ENCODE measurements at places on chromosomes 5 and 9. TPM values are rescaled to one million over a fixed set of nuclear protein-coding genes. Genes with fewer than 3 reads are reported as not detected.

Gene SGCD
- total RNA-seq, result 0.28 TPM

- DNase-seq, result peak; percentile 28
Observed at GRCh38 chr5:172531704-172532026, 77.3 kb upstream of the SH3PXD2B start.

GRCh38 chr5:1380910-1381309 is 36.0 kb upstream of the CLPTM1L start:
- DNase-seq, result no peak

GRCh38 chr9:19087106-19088000 is 15.4 kb downstream of the HAUS6 start:
- DNase-seq, result no peak

- no peak for DNase-seq
Observed at GRCh38 chr5:146703899-146704298, 174.7 kb downstream of the PPP2R2B start.

- no peak for DNase-seq
Observed at GRCh38 chr5:54383941-54384340, 71.6 kb upstream of the HSPB3 start.

- no peak for DNase-seq
Observed at GRCh38 chr9:128771094-128771721, 519 bp downstream of the ZER1 start.

DNA sequence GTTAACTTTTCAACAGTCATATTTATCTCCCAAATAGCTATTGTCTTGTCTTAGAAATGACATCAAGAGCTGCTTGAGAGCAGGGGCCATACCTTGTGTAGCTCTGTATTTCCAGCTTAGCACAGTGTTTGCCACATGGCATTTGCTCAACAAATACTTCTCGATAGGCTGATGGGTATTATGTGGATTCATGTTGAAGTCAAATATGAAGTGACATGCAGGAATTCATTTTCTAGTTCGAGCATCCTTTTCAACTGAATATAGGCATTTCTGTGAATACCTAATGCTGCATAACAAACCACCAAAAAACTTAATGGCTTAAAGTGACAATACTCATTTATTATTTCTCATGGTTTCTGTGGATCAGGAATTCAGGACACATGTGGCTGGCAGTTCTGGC is 125.6 kb downstream of the TLE1 start:
- DNase-seq, result no peak

DNA sequence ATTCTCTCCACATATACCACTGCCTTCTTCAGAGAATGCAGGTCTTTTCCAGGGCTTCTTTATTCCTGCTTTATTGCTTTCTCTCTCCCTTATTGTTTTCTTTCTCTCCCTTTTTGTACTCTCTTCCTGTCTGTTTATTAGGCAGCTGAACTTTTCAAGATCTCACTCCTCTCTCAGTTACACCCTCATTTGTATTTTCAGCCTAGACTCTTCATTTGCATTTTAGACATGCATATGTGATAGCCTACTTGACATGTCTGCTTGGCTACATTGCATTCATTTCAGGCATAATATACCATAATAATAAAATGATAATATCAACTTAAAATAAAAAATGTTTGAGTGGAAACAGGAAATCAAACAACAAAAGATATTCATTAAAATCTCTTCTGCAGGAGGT is 377.9 kb upstream of the TNC start:
- DNase-seq, result no peak

DNA sequence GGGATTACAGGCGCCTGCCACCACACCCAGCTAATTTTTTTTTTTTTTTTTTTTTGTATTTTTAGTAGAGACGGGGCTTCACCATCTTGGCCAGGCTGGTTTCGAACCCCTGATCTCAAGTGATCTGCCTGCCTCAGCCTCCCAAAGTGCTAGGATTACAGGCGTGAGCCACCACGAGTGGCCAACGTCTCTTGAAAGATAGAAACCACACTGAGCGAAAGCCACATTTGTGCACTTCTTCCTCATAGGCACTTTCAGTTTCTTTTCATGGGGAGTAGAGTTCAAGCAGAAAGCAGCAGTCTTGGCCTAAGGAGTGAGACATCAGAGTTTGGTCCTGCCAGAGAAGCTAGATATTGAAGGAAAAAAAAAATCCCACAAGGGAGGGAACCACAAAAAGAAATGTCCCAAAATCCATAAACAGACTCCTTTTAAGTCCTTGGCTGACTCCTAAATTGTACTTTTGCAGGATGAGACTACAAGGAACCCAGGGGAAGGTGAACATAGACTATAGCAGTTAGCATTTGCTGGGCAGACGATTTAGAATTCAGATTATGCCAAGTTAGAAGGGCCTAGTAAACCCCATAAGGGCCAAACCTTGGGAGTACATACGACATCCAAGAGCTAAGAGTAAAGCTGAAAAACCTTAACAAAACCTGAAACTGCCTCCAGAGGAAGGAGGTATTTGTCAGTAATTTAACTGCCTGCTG is 43.9 kb upstream of the GLIPR2 start:
- DNase-seq, result no peak

DNA sequence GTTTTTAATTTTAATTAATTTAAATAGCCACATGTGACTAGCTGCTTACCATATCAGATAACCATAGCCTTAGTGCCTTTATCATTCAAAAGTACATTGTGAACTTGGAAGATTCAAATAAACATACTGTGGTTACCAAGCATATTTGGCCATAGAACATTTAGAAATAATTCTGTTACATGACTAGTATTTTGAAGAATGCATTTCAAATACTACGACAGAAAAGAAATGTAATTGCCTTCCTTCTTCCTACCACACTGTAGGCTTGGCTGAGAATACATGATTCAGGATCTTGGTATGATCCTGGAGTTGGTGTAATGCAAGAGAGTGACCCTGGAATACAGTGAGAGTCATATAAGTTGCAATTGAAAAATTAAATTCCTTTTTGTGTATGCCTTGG is 109.7 kb upstream of the PCA3 start:
- no peak for DNase-seq

- no peak for DNase-seq
Observed at GRCh38 chr5:60410427-60410826, 289.5 kb downstream of the DEPDC1B start.

DNA sequence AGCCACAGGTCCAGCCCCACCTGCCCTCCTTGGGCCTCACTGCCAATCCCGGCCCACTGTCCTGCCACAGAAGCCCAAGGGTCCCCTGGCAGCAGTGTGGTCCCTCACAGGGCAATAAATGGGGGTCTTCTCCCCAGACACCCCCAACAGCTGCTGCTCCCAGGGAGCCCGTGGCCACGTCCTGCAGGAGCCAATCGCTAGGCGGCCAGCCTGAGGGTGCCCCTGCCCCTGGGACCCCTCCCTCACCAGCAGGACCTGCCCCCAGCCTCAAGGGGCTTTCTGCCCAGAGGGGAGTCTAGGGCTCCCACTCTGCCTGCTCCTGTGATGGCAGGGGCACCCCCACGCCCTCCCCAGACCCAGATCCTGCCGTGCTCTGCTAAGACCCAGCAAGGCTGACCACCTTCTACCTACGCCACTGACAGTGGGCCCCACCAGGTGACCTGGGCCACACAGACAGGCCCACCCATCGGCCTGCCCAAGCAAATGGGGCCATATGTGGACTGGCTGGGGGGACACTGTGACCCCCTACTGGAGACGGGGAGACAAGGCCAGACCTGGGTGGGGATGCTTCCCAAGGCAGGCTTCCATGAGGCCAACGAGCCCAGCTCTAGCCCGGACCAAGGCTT is 17.0 kb downstream of the NOTCH1 start:
- DNase-seq, result no peak
